ENCODE measurements at places on chromosomes 13 and 19.

DNA sequence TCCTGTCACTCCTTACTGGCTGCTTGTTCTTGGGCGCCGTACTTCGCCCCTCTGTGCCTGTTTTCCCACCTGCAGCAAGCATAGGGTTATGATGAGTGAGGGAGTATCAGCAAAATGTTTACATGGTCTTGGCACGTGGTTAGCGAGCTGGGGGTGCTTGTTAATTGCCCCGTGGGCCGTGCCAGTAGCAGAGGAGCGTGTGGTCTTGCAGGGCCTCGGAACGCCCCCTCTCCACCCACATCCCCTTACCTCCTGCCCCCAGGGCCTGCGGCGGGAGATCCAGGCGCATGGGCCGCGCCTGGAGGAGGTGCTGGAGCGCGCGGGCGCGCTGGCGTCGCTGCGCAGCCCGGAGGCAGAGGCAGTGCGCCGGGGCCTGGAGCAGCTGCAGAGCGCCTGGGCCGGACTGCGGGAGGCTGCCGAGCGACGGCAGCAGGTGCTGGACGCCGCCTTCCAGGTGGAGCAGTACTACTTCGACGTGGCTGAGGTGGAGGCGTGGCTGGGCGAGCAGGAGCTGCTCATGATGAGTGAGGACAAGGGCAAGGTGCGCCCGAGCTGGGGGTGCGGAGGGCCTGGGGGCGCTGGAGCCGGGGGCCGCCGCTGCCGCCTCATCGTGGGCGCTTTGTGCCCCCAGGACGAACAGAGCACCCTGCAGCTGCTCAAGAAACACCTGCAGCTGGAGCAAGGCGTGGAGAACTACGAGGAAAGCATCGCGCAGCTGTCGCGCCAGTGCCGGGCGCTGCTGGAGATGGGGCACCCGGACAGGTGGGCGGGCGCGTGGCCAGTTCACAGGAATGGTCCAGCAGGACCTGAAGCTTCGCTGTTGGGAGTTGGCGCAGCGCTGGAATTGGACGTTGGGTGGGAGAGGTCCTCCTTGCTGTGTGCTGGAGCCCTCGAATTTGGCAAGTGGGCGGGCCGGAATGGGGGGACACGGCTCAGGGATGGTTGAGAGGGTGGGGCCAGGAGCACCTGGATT lies 22.5 kb upstream of the SHKBP1 start:
- no peak for DNase-seq

GRCh38 chr19:40283414-40284250 lies 1.5 kb downstream of the AKT2 start:
- no peak for DNase-seq

GRCh38 chr13:76738616-76739015 lies 147.6 kb downstream of the KCTD12 start:
- DNase-seq, result no peak

DNA sequence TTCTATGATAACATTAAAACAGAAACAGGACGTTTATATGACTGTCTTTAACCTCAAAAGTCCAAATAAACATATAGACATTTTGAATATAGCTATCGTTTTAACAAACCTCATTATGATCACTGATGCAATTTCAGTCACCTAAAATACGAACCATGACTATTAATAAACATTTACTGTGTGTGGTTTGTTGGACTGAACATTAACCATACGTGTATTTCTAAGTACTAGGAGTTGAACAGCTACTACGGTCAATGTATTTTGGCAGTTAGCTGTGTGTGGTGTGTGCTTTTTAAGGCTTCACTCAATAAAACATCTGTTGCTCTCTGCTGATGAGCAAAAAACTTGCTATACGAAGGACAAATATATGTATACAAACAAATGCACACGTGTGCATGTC lies 281.4 kb downstream of the ABCC4 start:
- no peak for DNase-seq

DNA sequence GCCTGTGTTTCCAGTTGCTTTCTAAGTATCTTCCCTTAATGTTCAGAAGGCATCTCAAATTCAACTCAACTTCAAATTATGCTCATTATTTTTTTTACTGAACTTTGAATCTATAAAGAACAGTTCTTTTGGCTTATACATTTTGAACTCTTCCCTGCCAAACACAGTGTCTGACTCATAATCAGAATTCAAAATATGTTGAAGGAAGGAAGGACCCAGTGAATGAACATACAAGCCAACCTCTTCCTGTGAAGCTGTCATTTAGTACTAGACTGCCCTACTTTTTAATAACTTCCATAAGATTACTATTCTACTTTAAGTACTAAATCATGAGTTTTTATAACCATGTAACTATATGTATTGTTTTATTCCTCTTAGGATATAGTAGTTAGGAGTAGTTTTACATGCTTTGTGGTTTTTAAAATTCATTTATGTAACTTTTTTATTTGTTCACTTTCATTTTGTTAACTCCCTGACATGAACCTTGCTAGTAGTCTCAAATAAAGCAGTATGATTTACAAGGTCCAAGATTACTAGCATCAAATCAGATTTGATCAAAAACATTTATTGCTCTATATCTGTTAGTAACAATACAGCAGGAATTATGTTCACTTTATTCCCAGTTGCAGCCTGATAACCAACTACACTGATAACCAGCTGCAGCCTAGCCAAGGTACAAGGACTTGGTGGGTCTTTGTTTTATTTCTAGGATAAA lies 6.4 kb downstream of the NUDT15 start:
- DNase-seq, result no peak

DNA sequence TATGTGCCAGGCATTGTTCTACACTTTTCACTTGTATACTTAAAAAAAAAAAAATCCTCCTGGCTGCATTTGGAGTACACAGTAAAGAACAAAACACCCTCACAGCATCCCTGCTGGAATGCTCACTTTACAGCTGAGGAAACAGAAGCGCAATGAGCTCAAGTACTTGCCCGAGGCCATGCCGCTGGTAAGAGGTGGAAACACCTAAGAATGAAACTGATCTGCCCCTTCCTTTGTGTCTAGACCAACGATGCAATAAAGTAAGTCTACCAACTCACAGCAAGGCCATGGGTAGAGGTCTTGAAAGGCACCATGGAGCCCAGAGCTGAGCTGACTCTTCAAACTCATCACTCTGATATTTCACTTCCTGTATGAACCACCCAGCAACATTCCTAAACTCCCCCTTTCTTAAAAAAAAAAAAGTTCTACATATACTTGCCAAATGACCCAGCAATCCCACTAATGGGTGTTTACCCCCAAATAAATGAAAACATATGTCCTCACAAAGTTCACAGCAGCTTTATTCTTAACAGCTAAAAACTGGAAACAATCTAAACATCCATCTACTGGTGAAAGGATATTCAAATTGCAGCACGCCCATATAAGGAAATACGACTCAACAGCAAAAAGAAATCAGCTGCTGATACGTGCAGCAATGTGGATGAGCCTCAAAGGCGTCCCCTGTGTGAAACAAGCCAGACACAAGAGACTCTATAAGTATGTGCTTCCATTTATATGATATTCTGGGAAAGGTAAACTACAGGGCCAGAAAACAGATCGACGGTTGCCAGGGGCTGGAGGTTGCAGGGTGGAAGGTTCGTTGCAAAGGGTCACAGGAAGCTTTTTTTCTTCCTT lies 236.6 kb upstream of the MAB21L1 start:
- no peak for DNase-seq

DNA sequence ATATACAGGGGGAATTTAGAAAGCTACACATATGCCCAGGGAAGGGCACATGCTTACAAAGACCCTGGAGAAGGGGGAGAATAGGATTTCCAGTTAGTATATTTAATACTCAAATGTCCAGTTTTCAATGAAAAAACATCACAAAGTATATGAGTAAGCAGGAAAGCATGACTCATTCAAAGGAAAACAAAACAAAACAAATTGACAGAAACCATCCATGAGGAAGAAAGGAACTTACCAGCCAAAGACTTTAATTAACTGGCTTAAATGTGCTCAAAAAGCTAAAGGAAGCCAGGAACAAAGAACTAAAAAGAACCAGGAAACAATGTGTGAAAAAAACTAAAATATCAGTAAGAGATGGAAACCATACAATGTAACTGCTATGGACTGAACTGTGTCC lies 716.2 kb upstream of the ARGLU1 start:
- DNase-seq, result no peak

GRCh38 chr13:69793783-69794453 lies 313.7 kb upstream of the ATXN8OS start:
- no peak for DNase-seq

DNA sequence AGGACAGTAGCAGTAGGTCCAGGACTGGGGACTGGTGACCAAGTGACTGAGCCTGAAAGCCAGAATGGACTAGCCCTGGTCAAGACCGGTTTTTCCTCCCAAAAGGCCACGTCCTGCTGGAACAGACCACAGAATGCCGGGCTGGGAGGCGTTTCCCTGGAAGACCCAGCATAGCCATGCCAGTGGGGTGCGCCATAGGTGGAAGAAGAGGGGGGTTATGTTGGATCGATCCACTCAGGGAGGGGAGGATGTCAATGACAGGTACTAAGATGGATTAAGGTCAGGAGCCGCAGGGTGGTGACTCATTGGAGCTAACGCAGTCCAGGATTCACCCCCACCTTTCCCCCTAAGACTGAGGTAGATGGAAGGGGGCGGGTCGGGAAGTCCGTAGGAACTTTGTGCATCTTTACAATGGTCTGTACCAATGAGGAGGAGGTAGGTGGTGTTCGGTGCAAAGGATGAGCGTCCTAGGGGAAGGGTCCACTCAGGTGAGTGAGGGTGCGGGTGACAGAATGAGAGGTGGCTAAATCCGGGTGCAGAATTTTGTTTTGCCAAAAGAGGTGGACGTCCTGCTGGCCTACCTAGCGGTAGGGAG lies 21.0 kb downstream of the VASP start:
- no peak for DNase-seq

DNA sequence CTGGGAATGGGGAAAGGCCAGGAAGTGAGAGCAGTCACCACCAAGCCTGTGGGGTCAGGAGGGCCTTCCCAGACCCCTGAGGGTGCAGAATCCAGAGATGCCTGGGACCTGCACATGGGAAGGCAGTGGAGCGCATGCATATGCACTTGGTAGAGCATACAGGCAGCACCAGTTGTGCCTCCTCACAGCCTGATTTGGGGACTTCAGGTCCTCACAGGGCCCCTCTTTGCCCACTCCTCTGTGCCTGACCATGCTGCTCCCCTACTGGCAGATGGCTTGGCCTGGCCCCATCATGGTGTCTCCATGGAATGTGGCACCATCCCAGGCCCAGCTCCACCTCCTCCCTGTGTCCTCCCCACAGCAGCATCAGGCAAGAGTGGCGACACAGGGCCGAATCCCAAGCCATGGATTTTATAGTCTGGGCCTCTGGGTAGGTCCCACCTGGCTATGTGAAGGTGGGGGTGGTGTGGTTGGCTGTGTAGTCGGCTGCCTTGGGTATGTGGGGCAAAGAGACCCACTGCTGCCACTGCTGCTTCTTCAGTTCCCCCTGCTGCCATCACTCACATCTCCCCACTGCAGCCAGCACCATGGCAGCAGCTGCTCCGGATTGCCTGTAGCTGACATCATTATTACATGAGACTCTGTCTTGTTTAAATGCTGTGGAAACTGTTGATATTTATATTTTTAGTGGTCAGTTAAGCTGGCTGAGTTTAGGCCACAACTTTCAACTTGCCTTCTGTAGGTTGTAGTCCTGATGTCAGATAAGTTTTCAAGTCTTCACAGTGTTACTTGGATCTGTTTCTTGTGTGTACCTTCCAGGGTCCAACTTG lies 247.0 kb downstream of the GPC6 start:
- DNase-seq, result no peak

DNA sequence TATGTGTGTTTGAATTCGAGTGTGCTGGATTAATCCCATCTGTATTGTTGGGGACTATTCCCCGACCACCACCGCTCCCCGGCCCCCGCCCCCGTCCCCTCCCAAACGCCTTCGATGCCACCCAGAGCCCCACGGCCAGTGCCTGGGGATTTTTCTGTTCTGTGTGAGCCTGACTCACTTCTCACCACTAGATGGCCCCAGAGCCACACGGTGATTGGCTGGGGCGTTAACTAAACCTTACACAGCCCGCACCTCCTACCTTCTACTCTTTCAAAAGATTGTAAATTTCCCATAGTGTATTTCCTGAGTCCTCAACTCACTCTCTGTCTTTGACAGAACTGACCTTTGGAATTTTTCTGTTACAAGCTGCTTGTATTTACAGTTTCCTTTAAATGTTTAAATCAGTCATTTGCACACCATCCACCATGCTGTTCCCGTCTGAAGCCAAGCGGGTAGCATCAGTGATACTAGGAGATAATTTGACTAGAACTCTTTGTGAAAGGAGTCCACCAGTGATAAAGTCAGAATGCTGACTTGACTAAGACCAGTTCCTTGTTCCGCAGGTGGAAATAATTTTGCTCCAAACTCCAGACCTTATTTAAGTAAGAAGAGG lies 61.4 kb downstream of the RFX2 start:
- DNase-seq, result peak; percentile 72
